ENCODE measurements at places on chromosomes 5 and 9. TPM values are rescaled to one million over a fixed set of nuclear protein-coding genes. Genes with fewer than 3 reads are reported as not detected.

The RNF14 gene
- polyA plus RNA-seq, result 55.4 TPM

The TERT gene
- 4.0 TPM for polyA plus RNA-seq

The ERCC8 gene
- polyA plus RNA-seq, result 10.4 TPM

GRCh38 chr5:134649163-134649835 lies 714 bp downstream of the SEC24A start:
- peak; percentile 48 for DNase-seq

- no peak for DNase-seq
Observed at GRCh38 chr5:55406292-55406691, 98.5 kb downstream of the MTREX start.

DNA sequence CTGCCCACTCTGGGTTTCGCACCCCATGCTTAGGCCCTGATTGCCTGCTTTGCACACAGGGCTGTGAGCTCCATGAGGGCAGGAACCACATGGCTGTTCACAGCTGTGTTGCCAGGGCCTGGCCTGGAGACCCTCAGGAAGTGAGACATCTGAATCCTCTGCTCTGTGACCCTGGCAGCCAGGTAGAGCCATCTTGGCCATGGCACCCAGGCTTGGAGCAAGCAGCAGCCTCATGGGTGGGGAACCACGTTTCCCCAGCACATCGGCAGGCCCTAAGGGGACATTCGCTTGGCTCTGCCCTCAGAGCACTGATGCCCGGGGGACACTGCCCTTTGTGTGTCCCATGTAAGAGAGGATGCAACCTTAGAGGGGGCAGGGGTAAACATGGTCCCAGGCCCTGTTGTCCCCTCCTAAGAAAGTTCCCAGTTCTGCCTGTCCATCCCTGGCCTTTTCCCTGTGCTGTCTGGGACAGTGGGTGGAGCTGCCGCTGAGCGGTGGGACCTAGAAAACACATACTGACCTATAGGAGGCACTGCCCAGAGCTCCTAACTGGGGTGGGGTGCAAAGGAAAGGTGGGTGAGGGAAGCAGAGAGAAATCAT lies 144.1 kb upstream of the IER5L start:
- DNase-seq, result no peak

- DNase-seq, result no peak
Observed at GRCh38 chr5:113178073-113178779, 201.6 kb downstream of the DCP2 start.

DNA sequence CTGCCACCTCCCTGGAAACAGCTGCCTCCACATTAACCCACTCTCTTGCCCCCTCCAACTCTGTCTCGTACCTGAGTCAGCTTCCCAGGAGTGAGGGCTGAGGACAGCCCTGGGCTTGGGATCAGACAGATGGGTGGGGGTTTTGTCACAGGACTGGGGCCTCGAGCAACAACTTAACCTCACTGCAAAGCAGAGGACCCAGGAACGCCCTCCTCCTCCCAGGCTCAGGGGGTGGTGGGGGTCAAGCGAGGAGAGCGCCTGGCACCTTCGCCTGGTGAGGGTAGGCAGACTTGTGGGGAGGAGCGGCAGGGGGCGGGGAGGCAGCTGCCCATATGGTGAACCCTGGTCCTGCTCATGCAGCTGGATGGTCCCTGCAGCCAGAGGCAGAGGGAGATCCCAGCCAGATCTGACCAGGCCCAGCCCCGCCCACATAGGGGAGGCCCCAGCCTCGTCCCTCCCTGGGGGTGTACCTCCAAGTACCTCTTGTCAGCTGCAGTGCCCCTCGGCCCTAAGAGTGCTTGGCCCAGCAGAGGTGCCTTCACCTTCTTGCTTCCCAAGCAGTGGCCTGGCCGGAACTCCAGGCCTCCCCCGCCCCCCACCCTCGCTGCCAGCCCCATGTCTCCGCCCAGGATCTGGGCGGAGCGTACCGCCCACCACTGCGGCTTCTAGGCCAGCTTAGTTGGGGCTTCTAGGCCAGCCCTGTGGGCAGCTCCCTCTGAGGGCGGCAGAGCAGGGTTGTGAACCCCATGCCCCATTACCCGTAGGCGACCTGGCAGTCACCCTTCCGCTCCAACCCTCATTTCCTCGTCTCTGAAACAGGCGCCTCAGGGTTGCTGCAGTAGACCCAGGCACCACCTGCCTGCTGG lies at the start of gene SARDH:
Gene SARDH, minus strand, starts transcription at position 579 of the 866 bp plus-strand sequence. CDS start 4,179 bp downstream, outside the sequence.
- peak; percentile 29 for DNase-seq

- no peak for DNase-seq
Observed at GRCh38 chr5:122880170-122880689, 34.8 kb downstream of the SNX24 start.

GRCh38 chr9:79603222-79603920 lies 31.6 kb downstream of the TLE4 start:
- DNase-seq, result no peak

Data from large intestine (tissue), 12 donors.